Bronchial epithelial cell (primary cell): ENCODE measurements at places on chromosomes 1 and 21. TPM values are rescaled to one million over a fixed set of nuclear protein-coding genes. Genes with fewer than 3 reads are reported as not detected.

Gene C1orf210
- total RNA-seq, result 3.4 and 11.4 TPM in 2 replicates

Gene GCSAML
- total RNA-seq, result not detected in 2 replicates

Gene IRF2BP2
- 64.1 and 80.3 TPM in 2 replicates for total RNA-seq

Gene BECN2
- total RNA-seq, result not detected in 2 replicates

Gene ATP6V0B
- 220 and 241 TPM in 2 replicates for total RNA-seq

Gene SPRR2E
- total RNA-seq, result 0.26 and 3.7 TPM in 2 replicates

Gene FCMR
- 0.38 TPM in 1 of 2 replicates, not detected in the other for total RNA-seq

Gene VASH2
- not detected in 2 replicates for total RNA-seq

DNA sequence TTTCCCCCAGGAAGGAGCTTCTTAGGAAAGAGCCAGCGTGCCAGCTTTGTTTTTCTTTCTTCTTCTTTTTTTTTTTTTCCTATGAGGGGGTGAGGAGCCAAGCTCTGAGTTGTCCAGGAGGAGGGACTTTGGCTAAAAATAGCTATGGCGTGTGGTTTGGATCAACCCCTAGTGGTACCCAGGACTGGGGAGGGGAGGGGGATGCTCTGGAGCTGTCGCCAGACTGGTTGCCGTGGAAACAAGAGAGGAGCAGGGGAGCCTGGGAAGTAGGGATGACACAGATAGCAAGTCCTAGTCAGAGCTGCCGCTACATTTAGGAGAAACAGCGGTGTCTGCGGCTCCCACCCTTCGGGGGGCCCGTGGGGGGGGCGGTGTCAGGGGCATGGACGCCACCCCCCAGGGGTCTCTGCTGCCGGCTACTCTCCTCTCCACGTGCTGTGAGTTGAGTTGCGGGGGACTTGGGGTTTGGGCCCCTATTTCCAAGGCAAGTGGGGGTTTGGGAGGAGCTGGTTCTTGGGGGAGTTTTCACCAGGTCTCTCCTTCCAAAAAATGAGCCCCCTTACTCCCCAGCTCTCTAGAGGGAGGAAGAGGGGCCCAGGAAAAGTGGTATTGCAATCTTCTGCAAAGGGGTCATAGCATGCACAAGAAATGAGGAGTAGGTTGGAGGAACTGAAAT is at the start of gene KCNJ9:
KCNJ9 (plus strand) TSS at position 278 of the 676 bp plus-strand sequence. CDS start 2,493 bp downstream, outside the sequence.
- DNase-seq, result no peak

GRCh38 chr1:31762726-31763670 is 1.1 kb downstream of the ADGRB2 start:
- DNase-seq, result peak; percentile 27

GRCh38 chr21:33203371-33203724 is 26.4 kb upstream of the IFNAR2 start:
- DNase-seq, result no peak

- no peak for DNase-seq
Measured at GRCh38 chr21:45507523-45507875, 34.7 kb downstream of the SLC19A1 start.

DNA sequence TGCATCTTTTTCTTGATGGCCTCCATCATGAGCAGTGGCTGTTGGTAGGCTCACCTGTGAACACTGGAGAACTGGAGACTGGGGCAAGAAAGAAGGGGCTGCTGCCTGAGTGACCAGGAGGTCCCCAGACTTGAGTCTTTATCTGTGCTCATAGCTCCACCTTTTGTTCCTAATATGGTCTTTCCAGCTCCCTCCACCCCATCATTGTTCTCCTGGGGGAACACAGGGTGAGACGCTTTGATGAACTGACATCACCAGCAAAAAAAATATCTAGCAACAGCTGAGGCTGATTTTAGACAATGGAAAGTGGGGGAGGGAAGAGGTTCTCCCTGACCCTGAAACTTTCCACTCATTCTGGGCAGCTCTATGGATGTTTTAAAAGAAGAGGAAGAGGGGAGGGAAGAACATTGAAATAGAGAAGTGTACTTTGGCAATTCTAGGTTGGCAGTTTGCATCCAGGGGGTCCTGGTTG is at the start of gene TPM3:
TPM3 (minus strand) TSS at position 111 of the 472 bp plus-strand sequence; CDS start at position 29, 82 bp downstream.
- no peak for DNase-seq

GRCh38 chr1:84771895-84772294 is 81.6 kb upstream of the SSX2IP start:
- DNase-seq, result no peak

- peak; percentile 10 for DNase-seq
Measured at GRCh38 chr1:22509815-22510214, 53.5 kb upstream of the EPHA8 start.

DNA sequence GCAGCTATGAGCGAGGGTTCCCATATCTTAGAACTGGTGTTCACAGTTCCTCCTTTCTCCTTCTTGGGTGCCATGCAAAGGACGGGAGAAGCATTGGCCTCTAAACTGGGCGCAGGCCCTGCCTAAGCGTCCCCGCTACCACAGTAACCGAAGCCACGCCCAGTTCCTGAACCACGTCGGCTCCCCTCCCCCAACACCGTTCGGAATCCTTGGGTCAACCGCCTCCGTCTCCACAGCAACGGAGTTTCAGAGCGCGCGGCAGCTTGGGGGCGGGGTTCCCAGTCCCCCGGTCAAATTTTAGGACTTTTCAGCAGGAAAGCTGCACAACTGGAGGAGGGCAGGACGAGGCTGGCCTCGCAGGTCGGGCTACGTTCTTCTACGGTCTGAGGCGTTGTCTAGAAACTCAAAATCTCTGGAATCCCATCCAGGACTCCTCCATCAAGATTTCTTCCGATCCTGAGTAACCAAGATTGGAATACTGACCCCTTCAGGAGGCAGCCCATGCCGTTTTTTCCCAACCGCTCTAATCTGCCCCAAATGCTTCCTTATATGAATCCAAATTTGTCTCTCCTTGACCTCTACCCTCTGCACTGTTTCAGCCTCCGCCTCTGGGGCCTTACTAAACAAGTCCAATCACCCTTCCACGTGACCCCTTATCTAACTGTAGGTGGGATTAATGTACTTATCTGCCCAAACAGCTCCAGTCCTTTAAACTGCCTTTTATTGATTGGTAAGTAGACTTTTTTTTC is at the start of gene SPAG17:
SPAG17 (minus strand) TSS at position 145 of the 749 bp plus-strand sequence; CDS start at position 74, 71 bp downstream.
- DNase-seq, result peak; percentile 64

GRCh38 chr1:23200883-23201282 is 16.4 kb downstream of the HTR1D start:
- no peak for DNase-seq

GRCh38 chr1:119147661-119148090 is 7.2 kb upstream of the WARS2 start:
- no peak for DNase-seq

- DNase-seq, result no peak
Measured at GRCh38 chr1:203842559-203842876, 18.9 kb upstream of the SNRPE start.

- no peak for DNase-seq
Measured at GRCh38 chr21:42760951-42761751, 107.7 kb downstream of the PDE9A start.

- no peak for DNase-seq
Measured at GRCh38 chr1:222588135-222588534, 1.6 kb downstream of the TAF1A start.

DNA sequence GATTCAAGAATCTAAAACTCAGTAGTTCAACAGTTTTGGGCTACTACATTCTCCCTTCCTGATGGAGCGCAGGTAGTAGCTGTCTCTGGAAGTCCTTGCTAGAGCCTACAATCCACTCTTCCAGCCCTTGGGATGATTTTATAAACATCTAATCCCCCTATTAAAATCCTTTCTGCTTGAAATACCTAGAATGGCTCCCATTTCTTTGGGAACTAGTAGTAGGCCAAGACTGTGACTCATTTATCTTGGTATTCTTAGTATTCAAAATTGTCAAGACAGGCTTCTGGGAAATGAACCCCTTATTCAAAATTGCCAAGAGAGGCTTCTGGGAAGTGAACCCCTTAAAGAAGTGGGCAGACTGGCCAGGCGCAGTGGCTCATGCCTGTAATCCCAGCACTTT is 142.5 kb upstream of the FGGY start:
- no peak for DNase-seq

DNA sequence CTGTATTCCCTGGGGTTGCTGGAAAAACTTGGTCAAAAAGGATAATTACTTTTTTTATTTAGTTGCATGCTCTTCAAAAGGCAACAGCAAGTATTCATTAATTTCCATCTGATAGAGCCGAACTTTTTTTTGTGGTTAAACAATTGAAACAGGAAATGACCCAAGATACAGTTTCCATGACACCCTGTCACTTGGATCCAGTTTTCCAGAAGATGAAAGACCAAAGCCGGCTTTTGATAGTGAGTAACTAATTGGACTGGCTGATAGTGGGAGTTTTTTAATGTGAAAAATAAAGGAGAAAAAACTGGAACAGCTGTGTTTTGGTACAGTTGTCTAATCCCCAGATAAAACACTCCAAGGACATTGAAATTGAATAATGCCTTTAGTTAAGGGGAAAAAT is 33.0 kb downstream of the CACHD1 start:
- no peak for DNase-seq

DNA sequence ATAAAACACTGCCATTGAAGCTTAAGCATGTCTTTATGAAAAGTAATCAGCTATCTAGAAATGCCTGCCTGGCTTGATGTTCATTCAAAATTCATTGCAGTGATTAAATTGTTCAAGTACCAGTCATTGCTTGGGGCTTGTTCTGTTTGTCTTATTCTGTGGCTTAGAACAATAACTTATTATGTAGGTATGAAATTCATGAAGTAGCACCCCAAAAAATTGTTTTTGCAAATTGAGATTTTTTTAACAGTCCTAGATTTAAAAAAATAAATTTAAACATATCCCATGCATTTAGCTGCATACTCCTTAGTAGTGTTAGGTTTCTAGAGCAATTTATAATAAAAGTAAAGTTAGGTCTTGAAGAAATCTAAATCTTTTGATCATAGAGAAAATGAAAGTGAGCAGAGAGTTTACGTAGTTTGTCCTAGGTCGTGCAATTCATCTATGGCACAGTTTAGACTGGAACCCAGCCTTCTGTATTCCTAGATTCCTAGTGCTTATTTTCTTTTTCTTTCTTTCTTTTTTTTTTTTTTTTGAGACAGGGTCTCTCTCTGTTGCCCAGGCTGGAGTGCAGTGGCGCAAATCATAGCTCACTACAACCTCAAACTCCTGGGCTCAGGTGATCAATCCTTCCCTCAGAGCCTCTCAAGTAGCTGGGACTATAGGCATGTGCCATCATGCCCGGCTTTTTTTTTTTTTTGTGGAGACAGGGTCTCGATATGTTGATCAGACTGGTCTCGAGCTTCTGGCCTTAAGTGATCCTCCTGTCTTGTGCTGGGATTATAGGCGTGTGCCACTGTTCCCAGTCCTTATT is 9.3 kb downstream of the MIER1 start:
- peak; percentile 46 for DNase-seq

GRCh38 chr1:151318975-151319374 is 8.2 kb downstream of the PI4KB start:
- DNase-seq, result no peak

GRCh38 chr1:180243517-180244221 is 13.6 kb downstream of the LHX4 start:
- DNase-seq, result no peak

GRCh38 chr21:46482846-46483231 is 24.1 kb downstream of the DIP2A start:
- DNase-seq, result no peak

- DNase-seq, result no peak
Measured at GRCh38 chr1:38092256-38092655, 45.7 kb upstream of the POU3F1 start.

DNA sequence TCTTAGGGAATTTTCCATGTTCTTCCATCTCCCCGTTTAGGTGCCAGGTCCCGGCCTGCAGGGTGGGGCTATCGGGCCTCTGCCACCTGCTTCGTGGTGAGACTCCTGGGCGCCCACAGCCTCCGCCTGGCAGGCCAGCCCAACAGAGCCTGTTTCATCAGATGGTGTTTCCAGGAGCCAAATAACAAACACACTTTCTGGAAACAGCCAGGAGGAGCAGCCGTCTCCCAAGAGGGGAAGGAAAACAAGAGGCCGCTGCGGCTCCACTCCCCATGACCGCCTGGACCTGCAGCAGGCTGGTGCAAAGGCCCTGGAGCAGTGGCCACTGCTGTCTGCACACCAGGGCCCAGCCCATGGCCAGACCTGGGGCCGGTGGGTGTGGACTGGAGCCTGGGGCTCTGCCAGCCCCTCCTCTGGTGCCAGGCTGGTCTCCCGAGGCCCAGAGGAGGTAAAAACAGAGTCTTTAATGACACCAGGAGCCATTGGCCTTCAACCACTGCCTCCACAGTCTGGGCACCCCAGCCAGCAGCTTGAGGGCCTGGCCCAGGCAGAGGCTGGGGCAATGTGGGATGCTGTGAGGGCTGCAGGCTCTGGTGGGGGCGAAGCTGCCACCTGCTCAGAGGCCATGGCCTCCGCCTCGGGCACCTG is 55.0 kb downstream of the SLX9 start:
- no peak for DNase-seq

GRCh38 chr1:7422081-7422480 is 349.0 kb upstream of the VAMP3 start:
- no peak for DNase-seq

DNA sequence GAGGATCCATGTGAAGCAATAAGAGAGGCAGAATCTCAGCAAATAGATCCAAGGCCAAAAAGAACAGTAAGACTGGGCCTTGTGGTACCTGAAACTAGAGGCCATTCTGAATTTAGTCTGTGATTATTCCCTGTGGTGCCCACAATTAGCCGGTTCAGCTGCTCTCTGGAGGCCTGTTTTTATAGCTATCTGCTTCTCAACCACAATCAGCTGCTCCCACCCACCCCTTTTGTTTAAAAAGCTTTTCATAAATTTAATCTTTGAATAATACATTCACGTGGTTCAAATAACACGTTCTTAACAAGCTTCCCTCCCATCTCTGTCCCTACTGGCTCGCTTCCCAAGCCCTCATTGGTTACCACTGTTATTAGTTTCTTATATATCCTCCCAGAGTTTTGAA is 18.0 kb downstream of the UBE2T start:
- DNase-seq, result no peak

- peak; percentile 54 for DNase-seq
Measured at GRCh38 chr1:246428542-246429308, 78.4 kb downstream of the SMYD3 start.

DNA sequence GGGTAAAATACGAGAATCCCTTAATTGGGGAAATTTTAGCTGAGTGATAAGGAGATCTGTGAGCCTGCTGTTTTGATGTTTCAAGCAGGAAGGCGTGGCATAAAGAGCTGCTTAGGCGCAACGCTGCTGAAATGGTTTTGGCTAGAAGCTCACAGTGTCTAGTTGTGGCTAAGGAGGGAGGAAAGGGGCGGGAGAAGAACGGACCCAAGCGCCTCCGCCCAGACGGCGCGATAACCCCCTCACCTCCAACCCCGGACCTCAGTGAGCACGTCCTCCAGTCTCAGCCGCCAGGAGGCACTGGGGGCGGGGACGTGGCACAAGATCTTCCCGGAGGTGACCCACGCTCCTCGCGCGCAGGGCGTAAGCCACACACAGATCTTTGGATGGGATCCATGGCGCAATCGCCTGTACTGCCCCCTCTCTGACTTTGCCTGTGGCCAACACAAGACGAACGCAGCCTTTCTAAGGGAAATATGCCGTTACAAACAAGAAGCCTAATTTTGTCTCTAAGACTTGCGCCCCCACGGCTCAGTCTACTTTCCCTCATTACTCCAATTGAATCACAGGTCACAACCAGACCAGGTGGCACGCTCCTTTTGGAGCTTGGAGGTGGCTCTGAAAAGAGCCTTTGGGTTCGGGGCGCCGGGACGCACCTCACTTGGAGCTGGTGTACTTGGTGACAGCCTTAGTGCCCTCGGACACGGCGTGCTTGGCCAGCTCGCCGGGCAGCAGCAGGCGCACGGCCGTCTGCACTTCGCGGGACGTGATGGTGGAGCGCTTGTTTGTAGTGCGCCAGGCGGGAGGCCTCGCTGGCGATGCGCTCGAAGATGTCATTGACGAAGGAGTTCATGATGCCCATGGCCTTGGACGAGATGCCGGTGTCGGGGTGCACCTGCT is 23.4 kb upstream of the RNF187 start:
- no peak for DNase-seq
